ENCODE measurements at places on chromosomes 2 and 18.

DNA sequence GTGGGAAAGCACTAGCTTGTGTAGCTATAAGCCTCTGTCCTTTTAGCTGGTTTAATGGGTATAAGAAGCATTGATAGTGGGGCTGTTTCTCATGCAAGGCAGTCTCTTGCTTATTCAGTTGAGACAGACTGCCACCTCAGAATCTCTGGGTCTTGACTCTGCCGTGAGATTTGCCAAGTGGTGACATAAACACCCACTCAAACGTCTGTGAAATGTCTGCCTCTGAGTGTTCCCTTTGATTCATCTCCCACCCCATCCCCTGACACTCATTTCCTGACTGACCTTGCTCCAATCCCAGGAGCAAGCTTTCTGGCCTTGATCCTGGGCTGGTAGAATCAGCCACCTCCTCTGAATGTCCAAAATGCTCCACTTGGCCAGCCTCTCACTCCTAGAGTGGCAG is 141.9 kb upstream of the RBMS1 start:
- no peak for DNase-seq

GRCh38 chr2:174573621-174574081 is 24.0 kb downstream of the WIPF1 start:
- no peak for DNase-seq

DNA sequence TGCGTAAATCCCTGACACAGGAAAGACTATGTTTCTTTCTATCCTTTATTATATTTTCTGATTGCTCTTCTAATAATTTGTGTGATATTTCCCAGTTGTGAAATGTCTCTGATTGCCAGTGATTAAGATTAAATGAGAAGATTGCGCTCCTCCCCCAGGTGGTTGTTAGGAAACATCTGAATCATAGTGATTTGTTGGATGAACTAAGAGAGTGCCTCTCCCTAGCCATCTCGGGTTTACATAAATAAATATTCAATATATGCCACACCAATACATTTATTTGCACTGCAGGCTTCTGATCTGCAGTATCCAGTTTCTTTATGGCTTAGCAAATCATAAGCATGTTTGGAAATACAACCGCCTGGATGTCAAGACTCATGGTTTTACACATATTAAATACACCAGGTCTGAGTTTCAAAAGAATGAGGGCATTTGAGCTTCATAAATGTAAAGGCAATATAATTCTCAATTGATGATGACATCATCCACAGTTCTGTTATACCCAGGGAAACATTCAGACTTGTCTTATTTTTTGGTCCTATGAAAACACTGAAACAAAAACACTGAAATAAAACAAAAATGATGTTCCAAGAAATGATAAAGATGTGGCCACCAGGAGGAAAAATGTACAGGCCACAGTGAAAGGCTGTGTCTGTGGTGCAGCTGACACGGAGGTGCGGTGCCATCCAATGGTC is 826.7 kb upstream of the ACVR2A start:
- no peak for DNase-seq

DNA sequence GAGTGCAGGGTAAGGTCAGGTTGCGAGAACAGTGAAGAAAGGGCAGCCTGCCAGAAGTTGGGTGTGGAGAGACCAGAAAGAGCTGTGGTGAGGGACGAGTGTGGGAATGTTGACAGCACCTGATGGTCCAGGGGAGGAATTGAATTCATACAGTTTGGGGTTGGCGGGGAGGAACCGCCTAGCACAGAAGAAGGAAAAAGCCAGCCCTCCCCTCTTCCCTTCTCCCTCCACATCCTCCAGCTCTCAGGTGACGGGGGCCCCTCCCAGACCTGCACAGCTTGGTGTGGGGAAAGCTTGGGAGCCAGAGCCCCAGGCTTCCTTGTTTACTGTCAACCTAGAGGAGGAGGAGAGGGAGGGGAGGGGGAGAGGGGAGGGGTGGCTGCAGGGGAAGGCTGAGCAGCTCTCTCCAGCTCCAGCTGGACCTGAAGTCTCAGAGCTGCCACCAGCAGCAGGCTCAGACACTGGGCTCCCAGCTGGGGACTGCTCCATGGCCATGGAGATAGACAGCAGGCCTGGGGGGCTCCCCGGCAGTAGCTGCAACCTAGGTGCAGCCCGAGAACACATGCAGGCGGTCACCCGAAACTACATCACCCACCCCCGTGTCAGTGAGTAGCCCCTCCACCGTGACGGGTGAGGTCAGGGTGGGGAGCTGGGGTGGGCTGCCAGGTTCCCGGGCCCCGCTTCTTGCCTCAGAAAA is at the start of gene ATP6V1B1:
Gene ATP6V1B1, plus strand, starts transcription at position 433 of the 697 bp plus-strand sequence. Its CDS starts 55 bp downstream, at position 488.
- no peak for DNase-seq

DNA sequence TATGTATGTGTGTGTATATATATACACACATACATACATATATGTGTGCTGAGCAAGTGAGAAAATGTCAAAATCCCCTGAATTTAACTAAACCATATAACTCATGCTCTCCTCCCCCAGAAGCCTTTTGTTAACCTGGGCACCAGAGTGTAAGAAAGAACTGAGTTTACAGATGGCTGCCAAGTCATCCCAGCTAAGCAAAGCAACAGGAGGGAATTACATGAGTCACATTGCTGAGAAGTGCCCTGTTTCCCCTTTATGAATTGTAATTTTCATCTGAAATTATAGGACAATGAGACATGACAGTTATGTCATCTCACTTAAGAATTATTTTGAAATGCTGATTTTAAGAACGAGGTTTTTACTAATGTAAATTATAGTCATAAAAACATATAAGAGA is 29.9 kb downstream of the SCN7A start:
- no peak for DNase-seq

- no peak for DNase-seq
Observed at GRCh38 chr18:12749121-12749520, 46.3 kb downstream of the PSMG2 start.

DNA sequence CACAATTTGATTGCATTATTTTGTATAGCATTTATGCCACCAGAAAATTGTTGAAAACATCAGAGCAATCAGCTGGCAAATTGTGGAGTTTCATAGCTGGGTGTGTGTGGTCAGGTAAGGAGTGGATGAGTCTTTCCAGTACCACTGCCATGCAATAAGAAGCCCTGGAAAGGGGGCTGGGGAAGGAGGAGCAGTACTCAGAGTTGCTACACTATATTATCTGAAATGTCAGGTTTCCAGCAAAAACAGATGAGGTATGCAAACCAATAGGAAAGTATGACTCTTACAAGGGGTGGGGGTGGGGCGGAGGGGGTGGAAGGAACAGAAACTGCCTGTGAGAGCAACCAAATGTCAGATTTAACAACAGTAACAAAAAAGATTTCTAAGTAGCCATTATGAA is 112.2 kb downstream of the SOS1 start:
- DNase-seq, result no peak

- DNase-seq, result no peak
Observed at GRCh38 chr2:172153156-172153555, 50.5 kb upstream of the DLX2 start.

DNA sequence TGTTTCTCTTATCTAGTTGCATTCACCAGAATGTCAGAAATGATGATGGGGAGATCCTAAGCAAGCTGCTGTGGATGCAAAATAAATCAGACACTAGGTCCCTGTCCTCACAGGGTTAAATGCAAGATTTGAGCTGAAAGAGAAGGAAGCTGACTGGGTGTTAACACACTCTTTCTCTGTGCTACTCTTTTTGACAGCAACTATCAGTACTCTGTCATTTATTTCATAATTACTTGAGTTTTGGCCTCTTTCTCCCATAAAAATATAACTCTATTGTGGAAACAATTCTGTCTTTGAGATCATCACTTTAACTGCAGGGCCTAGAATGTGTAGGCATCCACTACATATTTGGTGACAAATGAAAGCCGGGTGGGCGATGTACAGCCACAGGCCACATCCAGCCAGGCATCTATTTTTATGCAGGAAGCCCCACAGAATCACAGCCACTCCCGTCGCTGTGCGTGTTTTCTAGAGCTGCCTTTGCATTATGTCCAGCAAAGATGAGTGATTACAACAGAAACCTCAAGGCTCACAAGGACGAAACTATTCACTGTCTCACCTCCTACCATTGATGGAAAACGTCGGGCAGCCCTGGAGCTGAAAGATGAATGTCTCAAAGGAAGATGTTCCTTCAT is 849.0 kb downstream of the RNF144A start:
- no peak for DNase-seq

- no peak for DNase-seq
Observed at GRCh38 chr2:168156661-168157060, 90.7 kb downstream of the STK39 start.

GRCh38 chr2:8203364-8203763 is 478.5 kb upstream of the ID2 start:
- no peak for DNase-seq

GRCh38 chr2:112304298-112304941 is 29.0 kb downstream of the ZC3H6 start:
- no peak for DNase-seq

DNA sequence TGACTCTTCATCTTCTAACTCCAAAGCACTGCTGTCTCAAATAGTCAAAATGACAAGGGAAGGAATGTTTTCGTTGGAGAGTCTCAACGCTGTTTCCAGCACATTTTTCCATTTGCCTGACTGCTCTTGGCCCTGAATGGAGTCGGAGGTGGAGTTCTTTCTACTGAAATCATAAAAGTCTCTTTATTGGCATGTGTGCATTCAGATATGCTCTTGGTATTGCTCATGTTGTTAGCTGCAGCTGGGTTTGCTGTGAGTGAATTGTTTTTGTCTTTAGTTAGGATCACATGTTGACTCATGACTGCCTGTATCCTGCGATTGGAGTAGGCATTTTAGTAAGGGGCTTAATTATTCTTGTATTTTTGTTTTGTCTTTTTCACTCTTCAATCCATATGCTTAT is 16.8 kb downstream of the TMEM17 start:
- DNase-seq, result no peak

GRCh38 chr2:164151522-164151921 is 415.7 kb upstream of the FIGN start:
- DNase-seq, result no peak

- DNase-seq, result no peak
Observed at GRCh38 chr18:8480506-8481328, 128.5 kb upstream of the RAB12 start.

GRCh38 chr2:211568439-211568838 is 970.2 kb downstream of the ERBB4 start:
- no peak for DNase-seq
